Ammon's horn (tissue), 1 donor: ENCODE measurements at places on chromosomes 16 and 17.
A peak's percentile ranks its signal among the peaks of the same experiment; 100 is the strongest.

GRCh38 chr17:7283471-7284216 is 2.1 kb downstream of the SLC2A4 start:
- no peak for DNase-seq

GRCh38 chr16:4313563-4314531 is 2.0 kb upstream of the GLIS2 start:
- DNase-seq, result no peak

DNA sequence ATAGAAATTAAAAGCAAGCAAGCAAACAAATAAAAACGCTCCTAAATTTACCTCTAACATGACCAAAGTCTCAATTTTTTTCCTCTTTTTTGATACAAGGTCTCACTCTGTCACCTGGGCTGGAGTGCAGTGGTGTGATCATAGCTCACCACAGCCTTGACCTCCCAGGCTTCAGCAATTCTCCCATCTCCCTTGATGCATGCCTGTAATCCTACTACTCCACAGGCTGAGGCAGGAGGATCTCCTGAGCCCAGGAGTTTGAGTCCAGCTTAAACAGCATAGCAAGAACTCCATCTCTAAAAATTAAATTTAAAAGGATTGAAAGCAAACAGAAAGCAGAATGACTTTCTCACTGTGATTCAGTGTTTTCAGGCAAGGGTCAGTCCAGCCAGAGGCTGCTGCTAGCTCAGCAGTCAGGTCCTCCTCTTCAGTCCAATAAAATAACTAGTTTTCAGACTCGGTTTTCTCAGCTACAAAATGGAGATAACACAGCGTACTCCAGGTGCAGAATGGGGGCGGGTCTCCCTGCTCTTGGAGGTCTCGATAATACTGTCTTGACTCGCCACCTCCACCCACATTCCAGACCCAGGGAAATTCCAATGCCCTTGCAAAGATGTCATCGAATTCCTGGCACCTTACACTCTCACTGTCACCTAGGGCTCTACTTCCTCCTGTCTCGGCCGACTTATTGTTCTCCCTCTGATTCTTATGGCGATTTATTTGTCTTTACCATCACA is 20.7 kb upstream of the MRTFB start:
- DNase-seq, result no peak

- DNase-seq, result no peak
Observed at GRCh38 chr16:84594725-84595038, 23.2 kb downstream of the COTL1 start.

GRCh38 chr16:17768257-17768656 is 297.5 kb upstream of the XYLT1 start:
- DNase-seq, result no peak

- DNase-seq, result no peak
Observed at GRCh38 chr16:75179208-75179607, 27.8 kb downstream of the CTRB2 start.

- no peak for DNase-seq
Observed at GRCh38 chr17:39658346-39658745, 6.8 kb upstream of the TCAP start.

DNA sequence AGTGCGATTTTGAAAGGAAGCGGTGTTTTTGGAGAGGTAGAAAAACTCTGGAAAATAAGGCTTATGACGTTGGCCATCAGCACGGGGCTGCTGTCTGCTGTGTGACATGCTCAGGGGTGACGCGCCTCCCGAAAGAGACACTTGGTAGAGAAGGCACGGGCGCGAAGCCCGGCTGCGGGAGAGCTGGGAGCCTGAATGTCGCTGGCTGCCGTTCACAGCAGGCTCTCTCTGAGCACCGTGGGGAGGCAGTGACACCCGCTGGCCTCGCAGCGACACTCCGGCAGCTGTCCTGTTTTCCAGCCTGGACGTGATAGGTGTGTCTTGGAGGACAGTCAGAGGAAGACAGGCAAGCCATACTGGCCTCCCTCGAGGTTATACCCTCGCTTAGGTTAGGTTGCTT is 759.1 kb upstream of the RBFOX1 start:
- DNase-seq, result peak; percentile 88

DNA sequence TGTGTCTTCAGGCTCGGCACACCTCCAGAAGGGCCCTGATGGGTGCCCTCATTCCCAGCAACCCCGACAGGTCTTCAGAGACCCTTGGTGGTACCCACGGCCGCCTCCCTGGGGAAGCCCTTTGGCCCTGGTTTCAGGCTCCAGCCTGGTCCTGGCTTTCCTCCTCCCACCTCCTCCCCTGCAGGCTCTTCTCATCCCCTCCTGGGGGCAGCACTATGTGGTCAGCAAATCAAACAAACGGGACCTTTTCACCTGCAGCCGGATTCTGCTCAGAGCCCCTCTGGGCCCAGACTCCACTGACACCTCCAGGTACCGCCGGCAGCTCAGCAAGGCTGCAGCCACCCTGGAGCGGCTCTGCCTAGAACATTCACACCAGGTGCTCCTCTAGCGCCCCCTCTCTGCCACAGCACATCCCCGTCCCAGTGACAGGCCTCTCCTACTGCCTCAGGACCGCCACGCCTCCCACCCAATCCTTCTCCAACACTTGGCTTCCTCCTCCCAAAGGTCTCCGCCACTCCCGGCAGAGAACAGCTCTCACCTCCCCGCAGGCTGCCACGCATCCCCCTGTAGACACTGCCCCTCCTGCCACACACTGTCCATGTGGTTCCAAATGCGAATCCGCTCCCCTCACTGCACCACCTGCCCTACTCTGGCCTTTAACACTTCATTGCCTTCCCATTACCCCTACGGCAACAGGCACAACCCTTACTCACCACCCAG is 12.0 kb downstream of the CORO7 start:
- no peak for DNase-seq

- DNase-seq, result peak; percentile 49
Observed at GRCh38 chr17:41680426-41681040, 8.2 kb upstream of the EIF1 start.

DNA sequence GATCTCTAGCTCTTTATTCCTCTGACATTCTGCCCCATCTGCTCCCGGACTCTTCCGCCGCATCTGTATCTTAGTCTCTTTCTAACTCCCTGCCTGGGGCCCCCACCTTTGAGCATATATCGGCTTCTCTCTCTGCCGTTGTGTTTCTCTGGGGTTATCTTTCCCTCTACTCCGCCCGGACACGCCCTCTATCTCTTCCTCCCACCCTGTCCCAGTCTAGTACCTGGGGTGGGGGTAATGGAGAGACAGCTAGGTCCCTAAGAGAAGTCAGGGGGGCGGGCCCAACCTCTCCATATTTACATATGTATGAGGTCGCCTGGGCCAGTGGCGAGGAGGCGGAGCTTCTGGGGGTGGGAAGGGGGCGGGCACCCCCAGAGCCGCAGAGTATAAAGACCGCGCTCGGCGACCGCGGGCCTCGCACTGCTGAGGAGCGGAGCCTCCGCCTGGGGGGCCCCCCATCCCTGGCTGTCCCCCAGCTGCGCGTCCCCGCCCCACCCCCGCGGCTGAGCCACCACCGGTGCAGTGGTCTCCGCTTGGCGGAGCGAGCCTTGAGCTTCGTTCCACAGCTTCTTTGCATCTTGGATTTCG is at the start of gene ATP1B2:
ATP1B2 (plus strand) TSS at position 418 of the 588 bp plus-strand sequence. CDS start 593 bp downstream, outside the sequence.
- DNase-seq, result peak; percentile 82

GRCh38 chr17:3683054-3683511 is 12.9 kb downstream of the P2RX5 start:
- no peak for DNase-seq

DNA sequence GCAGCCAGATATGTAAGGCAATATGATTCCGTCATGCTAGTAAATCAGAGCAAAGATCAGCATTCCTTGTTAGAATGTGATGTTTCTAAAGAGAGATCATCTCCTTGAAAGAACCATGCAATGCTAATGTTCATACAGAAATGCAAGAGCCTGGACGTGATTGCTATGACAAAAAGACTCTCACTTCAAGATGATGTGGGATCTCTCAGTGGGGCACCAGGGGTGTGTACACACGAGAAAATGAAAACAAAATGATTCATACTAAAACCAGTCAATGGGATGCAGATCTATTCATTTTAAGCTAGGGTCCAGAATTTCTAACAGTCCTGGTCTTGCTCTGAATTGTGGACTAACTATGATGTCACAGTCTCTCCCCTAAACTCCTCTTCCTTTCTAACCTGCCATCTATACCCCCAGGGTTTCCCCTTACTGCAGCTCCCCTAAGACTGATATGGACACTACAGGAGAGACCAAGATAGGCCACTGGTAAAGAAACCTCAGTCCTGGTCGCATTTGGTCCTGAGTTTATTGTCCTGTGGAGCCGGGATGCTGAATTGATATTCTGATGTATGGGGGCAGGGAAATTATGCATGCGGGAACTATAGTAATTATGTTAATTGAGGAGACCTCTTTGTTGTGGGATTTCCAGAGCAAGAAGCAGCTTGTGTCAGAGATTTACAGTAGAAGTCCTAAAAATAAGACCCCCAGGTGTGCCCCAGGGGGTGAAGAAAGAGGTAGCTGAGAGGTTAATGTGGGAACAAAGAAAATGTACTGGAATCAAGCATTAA is 179.0 kb downstream of the PMP22 start:
- DNase-seq, result no peak

- no peak for DNase-seq
Observed at GRCh38 chr17:76082326-76083251, 3.6 kb downstream of the ZACN start.

- no peak for DNase-seq
Observed at GRCh38 chr16:86990451-86990850, 326.7 kb downstream of the C16orf95 start.

DNA sequence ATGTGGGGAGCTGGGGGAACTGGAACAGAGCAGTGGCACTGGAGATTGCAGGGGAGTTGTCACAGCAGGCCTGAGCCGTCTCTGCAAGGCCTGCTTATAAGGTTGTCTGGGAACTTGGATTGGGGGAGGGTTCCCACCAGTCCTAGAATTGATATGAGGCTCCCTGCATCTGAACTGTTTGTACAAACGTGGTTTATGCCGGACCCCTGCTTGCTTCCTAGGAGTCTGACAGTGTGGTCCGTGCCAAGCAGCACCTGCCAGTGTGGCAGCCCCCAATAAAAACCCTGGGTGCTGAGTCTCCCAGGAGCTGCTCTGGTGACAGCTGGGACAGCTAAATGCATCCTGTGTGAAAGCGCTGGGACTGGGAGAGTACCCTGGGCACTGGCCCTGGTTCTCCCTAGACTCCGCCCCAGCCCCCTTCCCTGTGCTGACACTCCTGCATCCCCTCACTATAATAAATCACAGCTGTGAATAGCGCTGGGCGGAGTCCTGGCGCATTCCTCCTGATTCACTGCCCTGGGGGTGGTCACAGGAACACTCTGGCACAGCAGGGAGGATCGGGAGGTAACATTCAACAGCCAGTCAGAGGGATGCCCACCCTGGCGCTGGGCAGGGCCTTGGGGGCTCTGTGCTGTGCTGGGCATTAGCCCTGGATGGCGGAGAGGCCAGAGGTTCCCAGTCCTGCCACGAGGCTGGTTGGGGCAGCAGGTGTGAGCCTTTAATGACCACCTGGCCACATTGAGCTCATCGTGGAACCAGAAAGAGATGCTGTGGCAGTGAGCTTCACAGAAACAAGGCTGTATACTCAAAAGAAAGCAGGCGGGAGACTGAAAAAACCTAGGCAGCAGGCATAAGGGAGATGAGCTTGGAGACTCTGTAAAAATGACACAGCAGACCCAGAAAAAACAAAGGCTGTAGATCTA is 45.6 kb downstream of the RMI2 start:
- DNase-seq, result no peak

GRCh38 chr16:9060225-9060624 is 31.2 kb upstream of the HAPSTR1 start:
- no peak for DNase-seq

DNA sequence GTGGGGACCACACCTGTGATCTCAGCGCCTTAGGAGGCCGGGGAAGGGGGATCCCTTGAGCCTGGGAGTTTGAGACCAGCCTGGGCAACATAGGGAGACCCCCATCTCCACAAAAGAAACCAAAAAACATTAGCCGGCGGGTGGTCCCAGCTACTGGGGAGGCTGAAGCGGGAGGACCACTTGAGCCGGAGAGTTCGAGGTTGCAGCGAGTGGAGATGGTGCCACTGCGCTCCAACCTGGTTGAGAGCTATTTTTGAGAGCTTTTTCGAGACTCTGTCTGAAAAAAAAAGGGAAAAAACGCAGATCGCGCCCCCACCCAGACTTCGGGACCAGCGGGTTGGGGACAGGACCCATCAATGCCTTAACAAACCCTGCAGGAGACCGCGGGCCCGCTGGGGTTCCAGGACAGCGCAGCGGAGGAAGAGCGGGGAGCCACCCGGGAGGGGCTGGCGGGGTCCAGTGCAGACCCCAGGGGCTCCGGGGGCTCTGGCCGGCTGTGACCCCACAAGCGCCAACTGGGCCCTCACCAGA is 762 bp upstream of the BAIAP3 start:
- no peak for DNase-seq
